Panc1 (cell line): ENCODE measurements at places on chromosomes 3 and 15. TPM values are rescaled to one million over a fixed set of nuclear protein-coding genes. Genes with fewer than 3 reads are reported as not detected.

Gene SEC62
- total RNA-seq = 89.9 TPM

Gene DNAH12
- 0.21 TPM for total RNA-seq

Gene CASR
- not detected for total RNA-seq

Gene NXPE3
- total RNA-seq = 30.4 TPM

DNA sequence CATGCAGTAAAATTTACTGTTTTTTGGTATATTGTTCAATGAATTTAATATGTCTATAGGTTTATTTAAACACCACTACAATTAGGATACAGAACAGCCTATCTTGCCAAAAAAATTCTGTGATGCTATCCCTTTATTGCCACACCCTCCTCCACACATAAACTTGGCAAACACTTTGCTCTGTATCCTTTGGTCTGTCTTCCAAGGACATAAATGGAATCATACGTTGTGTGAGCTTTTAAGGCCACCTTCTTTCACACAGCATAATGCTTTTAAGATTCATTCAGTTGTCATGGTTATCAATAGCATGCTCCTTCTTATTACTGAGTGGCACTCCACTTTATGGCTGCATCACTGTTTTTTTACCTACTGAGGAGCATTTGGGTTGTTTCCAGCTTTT, 71.5 kb downstream of the CERS3 start:
- DNase-seq = no peak

GRCh38 chr15:31080591-31081014, 20.9 kb downstream of the TRPM1 start:
- no peak for DNase-seq

DNA sequence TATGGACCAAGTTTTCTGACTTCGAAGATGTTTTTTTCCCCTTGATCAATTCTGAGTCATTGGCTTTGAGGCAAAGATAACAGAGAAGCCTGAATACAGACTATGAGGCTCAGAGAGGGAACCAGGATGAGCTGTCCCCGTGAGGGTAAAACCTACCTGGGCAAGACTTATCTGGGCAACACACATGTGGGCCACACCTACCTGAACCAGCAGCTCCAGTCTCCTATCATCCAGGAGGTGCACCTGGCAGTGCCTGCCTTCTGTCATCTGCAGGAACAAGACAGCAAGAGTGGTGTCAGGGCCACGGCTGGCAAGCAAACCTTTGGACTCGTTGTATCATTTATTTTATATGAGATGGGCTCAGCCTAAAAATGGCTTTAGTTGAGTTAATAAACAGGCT, 72.6 kb downstream of the FRMD4B start:
- DNase-seq = no peak

- DNase-seq = no peak
These were observed 860.0 kb downstream of the FHIT start for GRCh38 chr3:60391292-60391691.

DNA sequence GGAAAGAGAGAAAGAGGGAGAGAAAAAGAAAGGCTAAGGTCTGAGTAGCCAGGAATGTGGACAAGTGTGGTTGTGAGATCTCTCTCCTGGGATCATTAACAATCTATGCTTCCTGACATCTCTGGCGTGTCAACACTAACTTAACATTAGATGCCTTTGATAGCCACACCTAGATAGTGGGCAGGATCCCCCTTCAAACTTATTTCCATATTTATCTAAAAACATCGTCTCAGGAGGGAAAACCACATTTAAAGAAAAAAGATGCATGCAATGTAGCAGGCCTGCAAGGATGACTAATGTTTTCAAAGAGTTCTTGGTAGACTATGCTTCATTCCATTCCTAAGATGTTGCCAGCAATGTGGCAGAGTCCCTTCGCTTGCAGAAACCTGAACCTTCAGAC, 80.9 kb downstream of the MLH1 start:
- no peak for DNase-seq
